Brain microvascular endothelial cell (primary cell): ENCODE measurements at places on chromosomes 6 and 20.
A peak's percentile ranks its signal among the peaks of the same experiment; 100 is the strongest.

- peak; percentile 57 for DNase-seq
Measured at GRCh38 chr6:53119772-53120409, 28.8 kb downstream of the GCM1 start.

- no peak for DNase-seq
Measured at GRCh38 chr6:107171513-107171912, 56.2 kb upstream of the BEND3 start.

- DNase-seq: peak; percentile 12
Measured at GRCh38 chr6:138647006-138647405, 126.6 kb upstream of the CCDC28A start.

- no peak for DNase-seq
Measured at GRCh38 chr6:40326714-40327421, 260.3 kb downstream of the LRFN2 start.

- DNase-seq: peak; percentile 22
Measured at GRCh38 chr6:28977341-28978132, 27.6 kb downstream of the ZNF311 start.

- no peak for DNase-seq
Measured at GRCh38 chr6:53032849-53033248, 32.4 kb upstream of the FBXO9 start.

DNA sequence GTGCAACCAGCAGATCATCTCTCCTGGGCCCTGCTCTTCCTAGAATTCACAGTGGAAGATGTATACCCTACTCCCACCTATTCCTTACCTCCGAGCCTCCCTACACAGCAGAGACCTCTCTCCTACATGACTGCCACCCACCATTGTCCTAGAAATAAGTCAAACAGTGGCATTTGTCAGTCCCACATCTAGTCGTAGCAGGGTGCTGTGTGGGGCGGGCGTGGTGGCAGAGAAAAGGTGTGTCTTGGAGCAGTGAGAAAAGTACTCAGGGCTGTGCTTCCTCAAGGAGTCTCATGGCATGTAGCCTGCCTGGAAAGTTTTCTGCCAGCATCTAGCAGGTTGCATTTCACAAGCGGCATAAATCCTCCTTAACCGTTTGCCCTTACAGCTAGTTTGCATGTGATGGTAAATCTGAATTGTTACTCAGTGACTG is 59.4 kb upstream of the PTGIS start:
- DNase-seq: no peak

- DNase-seq: peak; percentile 35
Measured at GRCh38 chr20:25987073-25987927, 290.6 kb upstream of the ZNF337 start.

DNA sequence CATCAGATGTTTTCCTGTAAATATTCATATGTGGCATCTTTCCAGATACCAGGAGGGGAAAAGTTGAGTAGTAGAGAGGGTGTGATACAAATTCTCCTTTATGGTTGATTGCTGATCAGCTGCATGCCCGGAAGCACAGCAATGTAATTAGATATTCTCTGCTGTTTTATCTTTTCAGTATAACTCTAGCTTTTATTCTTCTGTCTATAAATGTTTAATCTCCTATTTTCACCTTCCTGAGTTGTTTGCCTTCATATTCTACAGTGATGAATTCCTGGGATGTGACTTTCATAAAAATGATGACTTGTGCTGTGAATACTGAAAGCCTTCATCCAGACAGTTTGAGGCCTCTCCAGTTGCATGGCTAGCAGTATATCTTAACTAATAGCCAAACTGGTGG is 53.7 kb downstream of the SH3BGRL2 start:
- no peak for DNase-seq

- DNase-seq: peak; percentile 1
Measured at GRCh38 chr6:52937908-52938307, 28.4 kb upstream of the GSTA3 start.

GRCh38 chr6:41097467-41098090 is 24.8 kb downstream of the NFYA start:
- DNase-seq: peak; percentile 64

- DNase-seq: peak; percentile 40
Measured at GRCh38 chr20:6051505-6051904, 2.4 kb downstream of the LRRN4 start.

- peak; percentile 56 for DNase-seq
Measured at GRCh38 chr20:10769700-10770099, 95.9 kb upstream of the JAG1 start.

GRCh38 chr6:89680150-89680549 is 41.6 kb upstream of the LYRM2 start:
- no peak for DNase-seq

DNA sequence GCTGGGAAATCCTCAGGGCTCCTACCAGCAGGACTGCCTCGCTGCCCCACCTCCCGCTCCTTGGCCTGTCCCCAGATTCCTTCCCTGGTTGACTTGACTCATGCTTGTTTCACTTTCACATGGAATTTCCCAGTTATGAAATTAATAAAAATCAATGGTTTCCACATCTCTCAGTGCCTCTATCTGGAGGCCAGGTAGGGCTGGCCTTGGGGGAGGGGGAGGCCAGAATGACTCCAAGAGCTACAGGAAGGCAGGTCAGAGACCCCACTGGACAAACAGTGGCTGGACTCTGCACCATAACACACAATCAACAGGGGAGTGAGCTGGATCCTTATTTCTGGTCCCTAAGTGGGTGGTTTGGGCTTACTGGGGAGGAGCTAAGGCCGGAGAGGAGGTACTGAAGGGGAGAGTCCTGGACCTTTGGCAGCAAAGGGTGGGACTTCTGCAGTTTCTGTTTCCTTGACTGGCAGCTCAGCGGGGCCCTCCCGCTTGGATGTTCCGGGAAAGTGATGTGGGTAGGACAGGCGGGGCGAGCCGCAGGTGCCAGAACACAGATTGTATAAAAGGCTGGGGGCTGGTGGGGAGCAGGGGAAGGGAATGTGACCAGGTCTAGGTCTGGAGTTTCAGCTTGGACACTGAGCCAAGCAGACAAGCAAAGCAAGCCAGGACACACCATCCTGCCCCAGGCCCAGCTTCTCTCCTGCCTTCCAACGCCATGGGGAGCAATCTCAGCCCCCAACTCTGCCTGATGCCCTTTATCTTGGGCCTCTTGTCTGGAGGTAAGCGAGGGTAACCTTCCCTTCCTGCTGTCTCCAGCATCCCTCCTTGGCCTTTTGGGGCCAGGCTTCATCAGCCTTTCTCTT is at the start of gene CFB:
Gene CFB, plus strand, starts transcription at position 589 of the 863 bp plus-strand sequence. Its CDS starts 127 bp downstream, at position 716.
- DNase-seq: peak; percentile 81

- DNase-seq: peak; percentile 64
Measured at GRCh38 chr20:47663354-47664067, 121.8 kb downstream of the SULF2 start.

DNA sequence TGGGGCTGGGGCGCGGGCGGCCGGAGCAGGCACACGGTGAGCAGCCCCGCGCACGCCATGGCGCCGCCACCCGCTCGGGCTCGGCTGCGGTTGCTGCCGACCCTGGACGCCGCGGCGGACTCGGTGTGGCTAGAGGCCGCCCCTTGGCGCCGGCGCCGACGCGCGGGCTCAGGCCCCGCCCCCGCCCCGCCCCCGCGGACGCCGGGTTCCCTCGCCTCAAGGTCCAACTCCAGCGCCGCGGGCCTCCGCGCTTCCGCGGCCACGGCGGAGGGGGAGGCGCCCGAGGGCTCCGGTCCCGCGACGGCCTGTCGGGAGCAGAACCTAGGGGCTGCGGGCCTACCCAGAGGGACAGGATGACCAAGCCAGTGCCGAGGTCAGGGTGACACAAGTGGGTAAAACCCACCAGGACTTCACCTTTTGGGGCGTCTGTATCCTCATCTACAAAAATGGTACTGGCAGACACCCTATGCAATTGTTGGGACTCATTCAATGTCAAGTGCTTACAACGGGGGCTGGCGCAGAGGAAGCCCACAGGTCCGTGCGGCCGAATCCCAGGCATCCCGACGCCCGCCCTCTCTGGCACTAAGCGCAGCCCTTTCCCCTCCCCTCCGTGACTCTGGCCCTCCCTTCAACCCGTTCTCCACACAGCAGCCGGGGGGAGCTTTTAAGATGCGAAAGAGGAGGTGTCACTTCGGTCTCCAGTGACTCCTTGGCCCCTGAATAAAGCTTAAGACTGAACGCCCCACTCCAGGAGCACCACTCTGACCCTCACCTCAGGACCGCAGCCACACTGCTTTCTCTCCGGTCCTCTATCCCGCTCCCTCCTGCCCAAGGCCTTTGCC is at the start of gene NECAB3:
Gene NECAB3, minus strand, starts transcription at position 135 of the 842 bp plus-strand sequence. Its CDS starts 76 bp downstream, at position 59.
- peak; percentile 60 for DNase-seq

DNA sequence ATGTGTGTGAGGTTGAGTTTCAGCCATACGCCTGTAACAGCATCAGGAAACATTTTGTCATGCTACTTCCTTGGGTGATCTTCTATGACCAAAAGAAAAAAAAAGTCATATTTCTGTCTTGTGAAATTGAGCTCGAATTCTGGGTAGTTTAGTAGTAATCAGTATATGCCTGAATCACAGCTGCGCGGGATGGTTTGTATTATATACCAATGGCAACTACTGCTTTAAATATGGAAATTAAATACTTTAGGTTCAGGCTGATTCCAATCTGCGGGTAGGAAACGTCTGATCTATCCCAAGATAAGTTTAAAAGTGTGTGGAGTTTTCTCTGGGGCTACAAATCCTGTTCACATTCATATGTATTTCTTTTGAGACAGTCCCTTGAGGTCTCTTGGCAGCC is 115.6 kb upstream of the FERMT1 start:
- no peak for DNase-seq

DNA sequence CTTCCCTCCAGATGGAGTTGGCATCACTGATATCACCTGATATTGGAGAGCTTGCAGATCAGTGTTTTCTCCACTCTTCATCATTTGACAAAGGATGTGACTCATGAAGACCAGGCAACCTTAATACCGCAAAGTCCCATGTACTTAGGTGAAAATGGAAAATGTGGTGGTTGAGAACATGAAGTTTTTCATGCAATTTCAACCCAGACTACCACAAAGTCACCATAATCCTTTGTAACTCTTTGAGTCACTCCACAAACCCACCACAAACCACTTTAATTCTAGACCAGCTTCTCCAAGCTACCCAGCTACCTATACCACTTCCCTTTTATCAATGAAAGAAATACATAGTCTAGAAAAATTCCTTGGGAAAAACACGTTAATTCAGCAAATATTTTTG is 7.1 kb downstream of the NHLRC1 start:
- no peak for DNase-seq

- no peak for DNase-seq
Measured at GRCh38 chr20:24046888-24047287, 58.3 kb upstream of the GGTLC1 start.

DNA sequence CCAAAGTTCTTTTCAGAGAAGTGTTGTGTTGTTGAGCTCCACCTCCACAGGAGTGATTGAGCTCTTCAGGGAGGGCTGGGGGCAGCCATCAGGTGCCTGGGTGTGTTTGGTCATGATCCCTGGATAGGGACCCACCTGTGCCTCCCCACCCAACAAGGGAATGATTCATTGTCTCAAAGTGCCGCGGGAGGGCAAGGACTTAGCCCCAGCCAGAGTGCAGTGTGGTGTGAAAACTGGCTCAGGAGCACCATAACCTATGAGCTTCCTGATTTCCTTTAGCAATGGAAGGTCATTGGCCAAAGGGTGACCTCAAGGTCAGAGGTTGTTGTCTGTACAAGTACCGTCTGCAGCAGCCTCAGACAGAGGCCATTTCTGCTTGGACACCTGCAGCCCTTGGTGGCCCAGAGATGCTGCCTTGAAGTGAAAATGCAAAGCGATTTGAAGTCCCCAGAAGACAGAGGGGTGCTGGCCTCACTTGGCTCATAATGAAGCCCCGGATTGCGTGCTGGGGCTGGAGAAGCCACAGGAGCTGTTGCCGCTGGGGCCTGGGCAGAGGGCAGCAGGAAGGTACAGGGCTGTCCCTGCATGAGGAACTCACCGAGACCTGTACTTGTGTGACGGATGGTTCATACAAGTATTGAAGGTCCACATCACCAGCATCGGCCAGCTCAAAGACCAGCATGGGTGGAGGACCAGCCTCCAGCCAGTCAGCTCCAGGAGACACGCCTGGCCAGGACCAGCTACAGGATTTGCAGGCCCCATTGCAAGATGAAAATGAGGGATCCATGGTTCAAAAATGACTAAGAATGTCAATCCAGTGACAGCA is 100.6 kb upstream of the DUSP22 start:
- no peak for DNase-seq

DNA sequence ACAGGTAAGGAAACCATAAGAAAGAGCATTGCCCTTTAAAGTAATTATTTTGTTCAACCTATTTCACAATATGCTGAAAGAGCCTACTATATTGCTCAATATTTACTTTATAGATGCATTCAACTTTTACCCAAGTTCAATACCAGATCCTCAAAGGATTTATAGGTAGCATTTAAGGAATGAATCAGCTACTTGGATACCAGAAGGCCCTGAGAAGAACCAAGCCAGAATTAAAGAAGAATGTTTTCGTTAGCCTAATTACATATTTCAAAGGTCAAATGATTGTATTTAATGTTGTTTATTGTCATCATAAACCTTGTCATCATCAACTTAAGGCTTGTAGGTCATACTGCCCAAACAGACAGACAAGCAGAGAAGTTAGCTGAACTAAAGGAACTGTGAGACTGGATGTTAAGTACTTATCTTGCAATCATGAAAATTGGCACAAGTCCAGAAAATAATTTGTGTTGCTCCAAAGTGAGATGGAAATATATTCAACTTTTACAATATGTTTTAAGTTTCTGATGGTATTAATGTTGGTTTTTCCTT is 636.7 kb downstream of the RFPL4B start:
- no peak for DNase-seq

DNA sequence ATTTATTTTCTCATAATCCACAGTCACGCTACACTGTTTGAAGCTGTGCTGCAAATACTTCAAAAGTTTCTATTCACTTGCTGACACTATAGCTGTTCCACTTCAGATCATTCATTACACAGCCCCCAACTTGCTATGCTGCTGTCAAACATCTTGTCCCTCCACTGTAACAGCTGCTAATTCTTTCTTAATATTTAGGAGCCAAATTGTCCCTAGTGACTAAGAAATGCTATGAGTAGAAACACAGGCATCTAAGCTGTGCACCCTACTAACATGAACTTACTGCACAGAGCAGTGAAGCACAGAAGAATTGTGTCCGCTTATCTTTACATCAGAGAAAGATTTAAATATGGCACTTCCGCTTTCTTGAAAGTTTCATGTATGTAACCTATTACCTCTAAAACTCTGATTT is 91.3 kb downstream of the PDE10A start:
- DNase-seq: peak; percentile 62

GRCh38 chr20:25056690-25057233 is 1.2 kb downstream of the ACSS1 start:
- DNase-seq: no peak
